ENCODE measurements at places on chromosomes 2 and 18.

DNA sequence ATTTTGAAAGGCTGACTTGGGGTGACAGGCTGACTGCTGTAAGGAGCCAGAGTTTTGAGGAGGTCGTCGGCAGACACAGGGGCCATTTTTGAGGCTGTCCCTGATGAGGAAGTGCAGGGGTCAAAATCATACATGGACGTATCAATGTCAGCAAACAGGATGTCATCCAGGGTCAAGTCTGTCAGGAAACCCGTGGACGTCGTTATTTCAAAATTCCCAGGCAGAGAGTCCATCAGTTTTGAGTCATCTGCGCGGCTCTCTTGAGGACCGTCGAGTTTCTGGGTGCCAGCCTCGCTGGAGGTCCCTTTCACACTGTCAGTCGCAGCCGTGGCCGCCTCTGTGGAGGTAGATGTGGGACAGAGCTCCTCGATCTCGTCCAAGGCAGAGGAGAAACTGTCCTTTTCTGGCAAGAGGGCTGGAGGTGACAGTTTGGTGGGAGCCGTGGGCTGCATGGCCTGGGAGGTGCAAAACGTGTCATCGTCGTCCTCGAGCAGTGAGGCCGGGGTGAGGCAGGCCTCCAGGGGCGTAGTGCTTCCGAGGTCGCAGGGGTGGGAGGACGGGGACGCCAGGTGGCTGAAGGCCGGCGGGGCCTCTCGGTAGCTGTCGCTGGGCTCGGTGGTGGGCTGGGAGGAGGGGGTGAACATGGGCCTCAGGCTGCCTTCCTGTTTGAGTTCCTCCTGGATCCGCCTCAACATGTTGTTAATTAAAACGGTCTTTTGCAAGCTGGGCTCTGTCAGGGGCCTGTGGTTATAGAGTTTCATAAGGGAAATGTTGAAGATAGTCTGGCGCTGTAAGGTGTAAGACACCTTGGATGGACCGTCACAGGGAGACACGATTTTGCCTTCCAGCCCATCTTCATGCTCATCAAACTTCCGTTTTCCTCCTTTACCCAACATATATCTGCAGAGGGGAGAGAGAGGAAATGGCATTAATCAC is 17.5 kb downstream of the SERTAD2 start:
- DNase-seq = peak; percentile 43

- no peak for DNase-seq
These were observed 1237.1 kb downstream of the LRP1B start for GRCh38 chr2:140893685-140894084.

- no peak for DNase-seq
These were observed 41.8 kb upstream of the LPIN2 start for GRCh38 chr18:3054780-3055179.

- no peak for DNase-seq
These were observed 232.8 kb downstream of the GALR1 start for GRCh38 chr18:77482190-77483085.

DNA sequence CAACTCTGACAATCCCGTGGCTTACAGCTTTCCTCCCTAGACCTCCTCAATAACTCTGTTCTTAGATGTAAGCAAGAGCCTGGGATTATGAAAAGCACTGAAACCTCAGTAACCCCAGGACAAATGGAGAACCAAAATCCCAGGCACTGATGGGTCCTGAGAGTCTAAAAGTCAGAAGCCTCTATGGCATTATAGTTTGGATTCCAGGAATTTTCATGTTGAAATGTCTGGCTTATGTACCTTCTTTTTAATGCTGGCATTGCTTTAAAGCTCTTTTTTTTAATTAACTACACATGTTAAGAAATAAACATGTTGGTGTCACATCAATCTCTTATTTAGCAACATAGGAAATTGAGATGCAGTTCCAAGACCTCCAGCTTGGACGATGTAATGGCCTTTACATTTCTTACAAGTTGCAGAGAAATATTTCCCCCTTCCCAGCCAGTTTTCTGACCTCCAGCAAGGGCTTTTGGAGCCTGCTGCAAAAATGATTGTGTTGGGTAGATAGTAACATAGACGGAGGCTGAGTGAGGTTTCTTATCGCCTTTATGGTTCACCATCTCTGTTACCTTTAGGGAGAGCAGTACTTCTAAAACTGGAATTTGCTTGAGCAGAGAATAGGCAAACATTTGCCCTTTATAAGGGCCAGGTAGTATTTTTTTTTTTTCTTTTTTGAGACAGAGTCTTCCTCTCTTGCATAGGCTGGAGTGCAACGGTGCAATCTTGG is 84.8 kb upstream of the RASGRP3 start:
- no peak for DNase-seq

GRCh38 chr2:123771928-123772632 is 253.0 kb upstream of the CNTNAP5 start:
- peak; percentile 37 for DNase-seq

- DNase-seq = no peak
These were observed 9.1 kb downstream of the MAP3K2 start for GRCh38 chr2:127378720-127379119.

DNA sequence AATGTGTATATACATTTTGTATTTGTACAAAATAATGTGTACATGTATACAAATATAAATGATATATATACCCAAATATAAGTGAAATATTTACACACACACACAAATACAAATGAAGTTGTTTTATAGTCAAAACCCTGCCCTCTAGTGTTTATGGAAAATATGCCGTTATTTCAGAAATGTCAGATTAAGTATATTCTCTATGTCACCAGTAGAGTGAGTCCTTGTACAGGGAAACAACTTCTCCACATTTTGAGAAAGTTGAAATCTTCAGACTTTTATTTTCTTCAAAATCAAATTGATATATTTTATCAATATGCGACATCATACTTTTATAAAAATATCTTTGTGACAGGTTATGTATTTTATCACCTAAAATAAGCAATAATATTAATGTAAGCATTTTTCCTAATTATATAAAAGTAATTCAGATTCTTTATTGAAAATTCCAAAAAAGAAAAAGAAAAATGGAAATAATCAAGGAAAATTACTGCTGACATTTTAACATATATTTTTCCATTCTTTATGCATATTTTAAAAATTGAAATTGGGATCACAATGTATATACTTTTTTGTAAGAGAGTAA is 22.4 kb downstream of the ARL6IP6 start:
- DNase-seq = peak; percentile 87

DNA sequence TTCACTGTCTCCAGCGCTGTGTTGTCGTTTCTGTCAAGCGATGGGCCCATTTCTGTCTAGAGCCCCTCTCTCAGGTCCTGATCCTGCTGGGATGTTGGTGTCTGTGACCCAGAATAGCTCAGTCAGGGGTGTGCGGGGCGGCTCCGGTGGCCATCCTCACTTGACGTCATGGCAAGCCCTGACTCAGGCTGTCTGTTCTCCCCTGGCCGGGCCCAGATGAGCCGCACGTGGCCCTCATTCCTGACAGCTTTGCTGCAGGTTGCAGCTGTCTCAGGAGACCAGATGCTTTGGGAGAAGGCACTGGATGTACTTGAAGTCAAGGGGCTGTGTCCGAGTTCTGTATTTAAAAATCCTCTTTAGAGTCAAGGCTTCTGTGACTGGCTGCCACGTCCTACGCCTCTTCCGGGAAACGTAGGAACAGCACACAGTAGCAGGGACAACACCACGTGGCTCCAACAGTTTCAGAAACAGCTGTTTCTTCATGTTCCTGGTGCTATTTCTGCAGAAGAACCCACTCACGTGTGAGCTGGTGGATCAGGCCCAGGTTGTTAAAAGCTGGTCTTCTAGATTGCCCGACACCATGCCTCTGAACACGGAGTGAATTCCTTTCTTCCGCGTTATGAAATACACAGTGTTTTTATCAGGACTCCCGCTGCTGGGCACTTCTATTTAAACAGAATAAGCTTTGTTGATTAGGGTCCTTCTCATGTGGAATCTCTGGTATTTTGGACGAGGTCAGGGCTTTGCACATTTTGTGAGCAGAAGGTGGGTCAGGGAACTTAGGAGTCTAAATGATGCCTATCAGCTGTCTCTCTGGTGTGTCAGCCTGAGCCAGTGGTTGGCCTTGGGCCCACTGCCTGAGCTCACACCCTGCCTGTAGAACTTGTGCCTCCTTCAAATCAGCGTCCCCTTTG is 28.3 kb upstream of the NTSR2 start:
- DNase-seq = peak; percentile 48

All from hematopoietic multipotent progenitor cell treated with erythropoietin and hydrocortisone succinate and interleukin-3 and kit ligand, for 6 days (in vitro differentiated cells).